ENCODE measurements at places on chromosomes 6 and 20.

- DNase-seq: no peak
Observed at GRCh38 chr20:49851991-49852390, 39.4 kb downstream of the SLC9A8 start.

- no peak for DNase-seq
Observed at GRCh38 chr6:83514466-83514865, 2.1 kb downstream of the PRSS35 start.

DNA sequence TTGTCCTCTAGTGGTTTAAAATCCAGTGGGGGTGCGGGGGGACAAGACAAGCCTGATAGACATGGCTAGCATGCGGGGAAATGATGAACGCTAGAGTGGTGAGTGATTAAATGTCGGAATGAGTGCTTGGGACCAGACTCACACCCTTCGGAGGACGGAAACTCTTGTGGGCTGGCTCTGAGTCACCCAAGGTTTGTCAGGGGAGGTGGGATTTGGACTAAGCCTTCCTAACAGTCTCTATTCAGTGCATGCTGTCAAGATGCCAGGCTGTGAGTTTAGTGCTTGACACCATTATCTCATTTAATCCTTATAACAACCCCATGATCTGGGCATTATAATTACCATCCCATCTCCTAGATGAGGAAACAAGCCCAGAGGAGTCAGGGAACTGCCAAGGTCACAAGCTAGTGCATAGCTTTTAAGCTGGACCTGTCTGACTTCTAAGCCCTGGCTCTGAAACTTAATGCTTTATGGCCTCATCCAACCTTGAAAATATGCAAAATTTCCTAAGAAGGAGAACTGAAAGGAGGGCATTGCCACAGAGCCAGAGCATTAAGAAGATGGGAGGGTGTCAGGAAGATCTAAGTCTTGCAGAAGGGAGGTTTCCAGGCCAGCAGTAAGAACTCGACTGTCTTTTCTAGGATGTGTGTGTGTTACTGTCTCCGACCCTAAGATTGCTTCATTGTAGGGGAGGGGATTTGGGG, 168.7 kb upstream of the LRFN2 start:
- DNase-seq: no peak

DNA sequence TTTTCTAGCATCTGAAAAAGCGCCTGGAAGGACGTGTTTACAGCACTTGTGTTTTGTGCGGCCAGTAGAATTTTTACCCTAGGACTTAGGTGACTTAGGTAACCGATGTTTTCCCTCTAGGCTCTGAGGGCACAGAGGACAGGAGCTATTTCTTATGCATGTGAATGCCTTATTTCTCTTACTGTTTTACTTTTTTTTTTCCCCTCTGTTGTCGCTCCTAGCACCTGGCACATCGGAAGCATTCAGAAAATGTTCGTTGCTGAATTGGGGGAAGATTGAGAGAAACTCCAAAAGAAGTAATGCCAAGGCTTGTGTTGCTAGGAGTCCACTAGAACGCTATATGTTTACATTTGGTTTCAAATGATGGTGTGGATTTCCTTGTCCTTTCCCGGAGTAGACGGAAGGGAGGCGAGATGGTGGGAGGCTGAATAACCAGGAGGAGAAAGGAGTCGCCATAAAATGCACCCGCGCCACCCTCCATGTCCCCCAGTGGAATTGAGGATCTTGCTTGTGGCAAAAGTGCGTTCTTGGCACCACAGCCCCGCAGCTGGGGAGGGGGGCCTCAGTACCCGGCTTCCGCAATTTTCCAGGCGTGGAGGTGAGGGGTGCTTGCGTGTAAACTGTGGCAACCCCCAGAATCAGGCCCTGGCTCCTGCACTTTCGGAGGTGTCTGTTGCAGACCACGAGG, 6.9 kb downstream of the OLIG3 start:
- no peak for DNase-seq

GRCh38 chr6:7747901-7748504, 22.1 kb downstream of the BMP6 start:
- no peak for DNase-seq

DNA sequence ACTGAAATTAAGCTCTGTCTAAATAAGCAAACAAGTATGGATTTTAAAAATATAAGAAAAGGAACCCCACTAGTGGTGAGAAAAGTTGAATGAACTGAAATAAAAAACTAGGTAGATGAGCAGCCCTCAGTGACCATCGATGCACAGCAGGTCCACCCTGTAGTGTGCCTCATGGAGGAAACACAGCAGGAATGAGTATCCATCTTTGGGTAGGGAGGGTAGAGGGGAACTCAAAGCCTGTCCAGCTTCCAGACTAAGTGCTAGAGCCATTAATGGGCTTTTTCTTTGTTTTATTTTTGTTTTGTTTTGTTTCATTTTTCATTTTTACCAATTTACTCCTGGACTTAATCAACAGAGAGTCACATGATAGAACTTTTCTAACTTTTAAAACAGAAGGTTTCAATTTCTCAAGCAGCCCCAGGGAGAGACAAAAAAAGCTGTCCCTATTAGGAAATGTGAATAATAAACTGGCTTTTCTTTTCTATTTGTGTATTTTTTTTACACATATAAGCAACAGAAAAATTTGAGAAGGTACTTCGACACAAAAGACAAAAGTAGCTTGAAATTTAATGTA, 700.6 kb downstream of the HACE1 start:
- DNase-seq: no peak

- no peak for DNase-seq
Observed at GRCh38 chr20:1566701-1567100, 9.2 kb upstream of the SIRPD start.

- DNase-seq: no peak
Observed at GRCh38 chr20:45117581-45117980, 2.6 kb upstream of the WFDC5 start.

- no peak for DNase-seq
Observed at GRCh38 chr6:41000248-41000647, 38.8 kb downstream of the UNC5CL start.

DNA sequence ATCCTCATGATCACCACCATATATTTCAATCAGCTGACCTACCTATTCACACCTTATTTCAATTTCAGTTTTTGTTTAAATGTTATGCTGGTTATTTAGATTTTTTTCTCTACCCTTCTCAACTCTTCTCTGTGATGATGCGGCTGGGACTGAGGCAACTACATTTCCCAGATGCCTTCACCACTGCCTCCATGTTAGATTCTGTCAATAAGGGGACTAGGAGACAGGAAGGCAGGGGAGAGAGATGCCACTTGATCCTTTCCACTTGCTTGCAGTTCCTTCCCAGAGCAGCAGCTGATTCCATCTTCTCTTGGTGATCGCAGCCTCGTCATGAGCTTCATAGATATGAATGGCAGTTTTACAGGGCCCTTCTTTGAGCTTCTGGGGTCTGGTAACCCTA, 33.5 kb upstream of the POU3F2 start:
- no peak for DNase-seq

- no peak for DNase-seq
Observed at GRCh38 chr6:16756660-16757255, 4.5 kb downstream of the ATXN1 start.

- DNase-seq: no peak
Observed at GRCh38 chr6:43389730-43390295, 20.4 kb upstream of the ZNF318 start.

DNA sequence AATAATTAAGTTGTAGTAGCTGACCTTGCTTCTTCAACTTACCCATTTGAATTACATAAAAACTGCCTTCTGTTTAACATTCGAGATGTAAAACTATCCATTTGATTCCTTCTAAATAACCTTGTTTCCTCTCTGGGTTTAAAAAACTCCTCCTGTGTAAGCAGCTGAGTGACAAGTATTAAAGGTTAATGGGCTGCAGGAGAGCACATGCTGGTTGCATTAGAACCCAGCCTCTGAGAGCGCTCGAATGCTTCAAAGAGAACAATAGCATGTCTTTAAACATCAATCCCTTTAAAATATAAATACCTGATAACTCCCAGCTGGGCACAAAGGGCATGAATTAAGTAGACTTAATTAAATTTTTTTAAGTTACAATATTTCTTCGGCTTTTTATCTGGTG, 215.8 kb downstream of the EYA4 start:
- DNase-seq: no peak

- no peak for DNase-seq
Observed at GRCh38 chr20:17657079-17657825, 24.8 kb downstream of the RRBP1 start.

DNA sequence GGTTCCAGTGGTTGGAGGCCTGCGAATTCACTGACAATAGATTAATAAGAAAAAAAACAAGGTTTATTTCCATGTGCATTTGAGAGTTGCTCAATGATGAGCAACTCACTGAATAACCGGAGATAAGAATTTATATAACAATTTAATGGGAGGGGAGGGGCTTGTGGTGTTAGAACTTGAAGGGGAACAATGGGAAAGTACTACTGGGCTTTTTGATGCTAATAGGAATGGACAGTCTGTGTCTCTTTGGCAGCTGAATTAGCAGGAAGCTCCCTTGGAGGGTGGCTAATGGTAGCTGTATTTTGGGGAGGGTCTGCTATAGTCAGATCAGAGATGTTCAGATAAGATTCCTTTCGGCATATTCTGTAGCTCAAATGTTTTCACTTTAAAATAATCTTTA, 62.4 kb upstream of the GMDS start:
- DNase-seq: no peak

- no peak for DNase-seq
Observed at GRCh38 chr6:79874531-79875134, 72.7 kb downstream of the ELOVL4 start.

DNA sequence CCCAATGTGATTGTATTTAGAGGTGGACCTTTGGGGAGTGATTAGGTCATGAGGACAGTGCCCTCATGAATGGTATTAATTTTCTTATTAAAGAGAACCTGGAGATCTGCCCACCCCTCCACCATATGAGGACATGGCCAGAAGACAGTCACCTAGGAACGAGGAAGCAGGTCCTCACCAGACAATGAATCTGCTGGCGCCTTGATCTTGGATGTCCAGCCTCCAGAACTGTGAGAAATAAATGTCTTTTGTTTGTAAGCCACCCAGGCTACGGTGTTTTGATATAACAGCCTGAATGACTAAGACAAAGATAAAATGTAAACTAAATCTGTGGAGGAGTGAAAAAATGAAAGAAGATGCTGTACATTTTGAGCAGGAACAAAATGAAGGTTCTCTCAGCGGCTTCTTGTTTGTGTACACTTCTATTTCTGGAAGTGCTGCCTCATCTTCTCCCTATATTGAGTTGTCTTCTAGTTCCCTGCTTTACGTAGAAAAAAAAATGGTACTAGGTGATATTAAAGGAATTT, 1.5 kb upstream of the IPCEF1 start:
- DNase-seq: no peak

GRCh38 chr6:54441020-54441419, 132.8 kb downstream of the TINAG start:
- no peak for DNase-seq

- DNase-seq: peak; percentile 51
Observed at GRCh38 chr20:52494244-52494643, 302.7 kb upstream of the ZFP64 start.

DNA sequence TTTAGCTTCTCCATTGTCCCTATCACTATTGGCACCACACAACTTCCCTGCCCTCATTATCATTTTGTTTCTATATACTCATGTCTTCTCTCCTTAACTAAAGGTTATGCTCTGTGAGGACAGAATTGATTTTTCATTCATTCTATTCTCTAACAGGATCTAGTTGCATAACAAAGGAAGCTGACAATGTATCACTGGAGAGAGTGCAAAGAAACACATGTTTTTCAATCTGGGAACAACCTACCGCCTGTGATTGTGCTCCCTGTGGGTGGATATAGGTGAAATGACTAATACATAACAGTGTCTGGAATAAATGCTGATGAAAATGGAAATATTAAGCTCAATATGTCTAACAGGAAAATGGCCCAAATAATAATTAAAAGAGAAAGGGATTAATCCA, 56.6 kb downstream of the COL12A1 start:
- no peak for DNase-seq

DNA sequence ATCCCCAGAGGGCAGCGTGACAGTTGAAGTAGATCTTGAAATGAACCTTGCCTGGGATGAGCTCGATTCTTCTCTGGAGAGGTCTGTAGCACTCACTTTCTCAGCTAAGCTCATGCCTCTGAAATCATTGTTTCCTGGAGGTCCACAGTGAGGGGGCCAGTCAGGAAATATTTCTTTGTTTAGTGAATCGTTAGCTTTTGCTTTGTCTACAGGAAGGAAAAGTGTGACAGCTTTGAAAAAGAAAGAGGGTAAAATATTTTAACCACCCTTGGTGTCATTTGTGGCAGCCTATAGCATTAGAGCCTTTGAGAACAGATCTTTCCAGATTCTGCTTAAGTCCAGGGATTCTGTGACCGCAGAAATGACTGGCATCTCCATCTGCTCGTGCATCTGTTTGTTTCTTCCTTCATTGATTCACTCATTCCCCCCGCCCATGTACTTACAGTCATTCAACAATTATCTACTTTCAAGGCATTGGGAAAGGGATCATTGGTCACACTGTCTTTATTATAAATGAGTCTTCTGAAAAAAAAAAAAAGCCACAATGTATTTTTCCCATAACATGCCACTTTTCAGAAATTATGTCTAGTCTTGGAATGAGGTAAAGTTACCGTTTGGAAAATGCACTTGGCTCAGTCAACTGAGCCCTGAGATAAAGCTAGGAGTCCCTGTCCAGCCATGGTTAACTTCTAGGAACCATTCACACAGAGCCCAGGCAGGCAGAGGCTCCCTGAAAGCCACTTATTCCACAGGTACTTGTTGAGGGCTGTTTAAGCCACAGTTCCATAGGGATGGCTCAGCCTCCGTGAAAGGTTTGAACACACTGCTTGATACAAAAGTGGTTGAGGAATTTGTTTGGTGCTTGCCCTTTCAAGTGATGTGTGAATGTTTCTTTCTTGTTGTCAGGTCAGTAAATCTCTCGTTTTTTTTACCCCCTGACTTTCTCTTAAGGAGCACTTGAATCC, 86.0 kb downstream of the TIAM2 start:
- DNase-seq: no peak

DNA sequence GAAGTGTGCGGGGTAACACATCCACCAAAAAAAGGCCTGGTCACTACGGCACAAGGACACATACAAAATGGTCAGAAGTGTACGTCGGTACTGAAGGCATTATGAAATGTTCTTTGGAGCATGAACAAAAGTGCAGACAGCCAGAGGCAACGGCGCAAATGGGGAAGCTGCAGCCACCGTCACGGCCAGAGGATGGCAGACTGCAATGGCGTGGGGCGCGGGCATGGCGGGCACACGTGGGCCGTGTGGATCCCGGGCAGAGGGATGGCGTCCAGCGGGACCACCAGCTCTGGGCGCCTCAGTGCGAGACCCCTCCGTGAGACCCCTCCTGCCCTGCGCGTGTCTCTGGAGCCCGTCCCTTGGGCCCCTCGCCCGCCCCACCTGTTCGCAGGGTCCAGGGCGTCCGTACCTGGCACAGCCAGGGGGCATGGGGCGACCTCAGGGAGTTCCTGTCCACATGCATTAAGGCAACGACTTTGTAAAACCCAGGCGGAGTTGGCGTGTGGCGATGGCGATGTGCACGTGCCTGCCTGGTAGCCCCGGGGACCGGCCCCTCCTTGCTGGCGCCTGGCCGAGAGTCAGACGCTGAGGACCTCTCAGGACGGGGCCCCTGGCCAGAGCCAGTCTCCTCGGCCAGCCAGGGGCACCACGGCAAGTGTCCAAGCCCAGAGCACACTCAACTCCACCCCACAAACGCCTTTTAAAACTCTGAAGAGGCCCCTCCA, 39.5 kb upstream of the CHRNA4 start:
- DNase-seq: no peak

GRCh38 chr6:110799189-110799588, 16.1 kb downstream of the CDK19 start:
- DNase-seq: no peak
